ENCODE measurements at places on chromosomes 13 and 19.

GRCh38 chr19:46537136-46538097, 41.8 kb upstream of the PNMA8B start:
- DNase-seq = no peak

DNA sequence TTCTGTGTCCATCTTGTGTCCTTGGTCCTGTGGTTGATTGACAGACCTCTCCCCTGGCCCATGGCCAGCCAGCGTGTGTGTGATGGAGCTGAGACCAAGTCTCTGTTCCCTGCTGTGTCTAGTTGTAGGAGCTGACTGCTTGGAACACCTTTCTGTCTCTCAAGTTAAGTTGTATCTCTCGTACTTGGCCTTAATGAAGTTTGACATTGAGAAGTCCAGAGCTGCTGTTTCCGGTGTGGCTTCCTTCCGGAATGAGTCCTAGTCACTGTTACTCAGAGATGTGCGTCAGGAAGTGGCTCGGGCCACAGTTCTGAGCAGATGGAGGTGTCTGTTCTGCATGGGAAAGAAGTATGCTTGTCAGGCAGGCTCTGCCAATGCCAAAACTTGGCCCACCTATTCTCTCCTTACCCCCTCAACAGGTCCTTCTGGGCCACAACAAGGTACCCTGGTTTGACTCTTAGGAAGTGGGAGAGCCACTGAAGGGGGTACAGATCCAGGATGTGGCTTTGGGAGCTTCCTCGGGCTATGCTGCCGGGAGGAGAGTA, 54.3 kb downstream of the GATAD2A start:
- peak; percentile 75 for DNase-seq

DNA sequence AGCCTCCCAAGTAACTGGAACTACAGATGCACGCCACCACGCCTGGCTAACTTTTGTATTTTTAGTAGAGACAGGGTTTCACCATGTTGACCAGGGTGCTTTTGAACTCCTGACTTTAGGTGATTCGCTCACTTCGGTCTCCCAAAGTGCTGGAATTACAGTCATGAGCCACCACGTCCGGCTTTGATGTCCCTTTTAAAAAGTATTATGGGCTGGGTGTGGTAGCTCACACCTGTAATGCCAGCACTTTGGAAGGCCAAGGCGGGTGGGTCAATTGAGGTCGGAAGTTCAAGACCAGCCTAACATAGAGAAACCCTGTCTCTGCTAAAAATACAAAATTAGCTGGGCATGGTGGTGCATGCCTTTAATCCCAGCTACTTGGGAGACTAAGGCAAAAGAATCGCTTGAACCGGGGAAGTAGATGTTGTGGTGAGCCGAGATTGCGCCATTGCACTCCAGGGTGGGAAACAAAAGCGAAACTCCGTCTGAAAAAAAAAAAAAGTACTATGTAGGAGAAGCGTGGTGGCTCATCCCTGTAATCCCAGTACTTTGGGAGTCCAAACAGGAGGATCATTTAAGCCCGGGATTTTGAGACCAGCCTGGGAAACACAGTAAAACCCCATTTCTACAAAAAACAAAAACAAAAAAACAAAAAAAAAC, 22.8 kb upstream of the ERVV-1 start:
- no peak for DNase-seq

DNA sequence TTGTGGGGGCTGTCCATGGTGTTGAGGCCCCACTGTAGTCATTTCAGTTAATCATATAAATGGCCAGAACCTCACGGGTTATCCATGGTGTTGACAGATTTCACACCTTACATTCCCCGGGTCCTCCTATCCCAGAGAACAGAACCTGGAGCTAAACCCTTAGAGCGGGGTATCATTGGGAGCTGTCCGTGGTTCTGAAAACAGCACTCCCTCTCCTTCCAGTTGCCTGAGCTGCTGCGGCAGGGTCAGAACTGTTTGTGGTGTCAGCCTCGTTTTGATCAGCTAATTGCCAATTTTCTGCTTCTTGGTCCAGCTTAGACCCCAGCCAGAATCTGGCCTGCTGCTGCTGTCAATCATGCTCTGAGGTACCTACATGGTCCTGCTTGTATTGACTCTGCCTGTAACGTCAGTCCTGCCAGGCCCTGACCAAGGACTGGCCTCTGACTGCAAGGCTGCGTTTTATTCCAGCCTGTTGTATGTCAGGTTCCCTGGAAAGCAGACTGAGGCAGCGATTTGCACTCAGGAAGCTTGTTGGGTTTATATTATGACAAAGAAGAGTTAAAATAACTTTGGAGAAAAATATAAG, 55.8 kb upstream of the KCTD15 start:
- no peak for DNase-seq

- no peak for DNase-seq
Measured at GRCh38 chr19:3684054-3684816, 16.0 kb downstream of the PIP5K1C start.

GRCh38 chr19:47035127-47036096, 13.0 kb downstream of the TMEM160 start:
- DNase-seq = peak; percentile 41

GRCh38 chr19:54458648-54459281, 4.8 kb downstream of the LENG9 start:
- DNase-seq = no peak

DNA sequence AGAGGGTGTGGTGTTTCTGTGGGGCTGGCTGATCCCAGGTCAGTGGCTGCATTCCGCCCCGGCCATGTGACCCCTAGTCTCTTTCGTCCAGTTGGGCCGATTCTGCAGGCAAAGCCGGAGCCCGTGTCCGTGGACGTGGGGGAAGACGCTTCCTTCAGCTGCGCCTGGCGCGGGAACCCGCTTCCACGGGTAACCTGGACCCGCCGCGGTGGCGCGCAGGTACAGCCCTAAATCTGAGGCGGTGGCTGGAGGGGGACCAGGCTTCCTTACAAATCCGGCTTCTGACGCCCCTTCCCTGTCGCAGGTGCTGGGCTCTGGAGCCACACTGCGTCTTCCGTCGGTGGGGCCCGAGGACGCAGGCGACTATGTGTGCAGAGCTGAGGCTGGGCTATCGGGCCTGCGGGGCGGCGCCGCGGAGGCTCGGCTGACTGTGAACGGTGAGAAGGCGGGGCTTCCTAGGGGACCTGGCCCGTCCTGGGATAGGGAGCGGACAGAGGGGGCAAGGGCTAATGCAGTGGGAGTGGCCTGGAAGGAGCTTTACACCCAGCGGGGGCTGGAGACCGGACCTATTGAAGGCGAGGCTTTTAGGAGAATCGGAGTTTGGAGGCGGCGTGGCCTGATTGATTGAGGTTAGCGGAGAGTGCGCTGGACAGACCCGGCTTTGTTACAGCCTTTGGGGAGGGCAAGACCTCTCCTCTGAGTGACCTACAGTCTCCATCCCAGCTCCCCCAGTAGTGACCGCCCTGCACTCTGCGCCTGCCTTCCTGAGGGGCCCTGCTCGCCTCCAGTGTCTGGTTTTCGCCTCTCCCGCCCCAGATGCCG, 4.3 kb downstream of the KIRREL2 start:
- DNase-seq = no peak

DNA sequence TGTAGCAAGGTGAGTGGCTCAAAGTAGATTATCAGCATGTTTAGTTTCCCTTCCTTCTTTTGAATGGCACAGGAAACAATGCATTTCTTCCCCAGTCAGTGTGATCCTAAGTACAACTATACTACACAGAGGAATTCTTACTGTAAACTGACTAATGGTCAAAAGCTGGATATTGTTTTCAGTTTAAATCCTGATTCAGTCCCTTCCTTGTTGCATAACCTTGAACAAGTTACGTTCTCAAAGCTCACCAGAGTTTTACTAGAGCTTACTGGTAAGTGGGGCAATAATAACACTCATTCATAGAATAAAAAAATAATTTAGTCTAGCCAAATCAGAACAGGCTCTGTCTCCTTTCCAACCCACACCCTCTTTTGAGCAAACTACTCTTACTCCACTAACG, 180.1 kb downstream of the POSTN start:
- no peak for DNase-seq

- no peak for DNase-seq
Measured at GRCh38 chr19:50419580-50420035, 870 bp downstream of the SPIB start.

All from ascending aorta (tissue), 2 donors.